NCI-H1092 (cell line): ENCODE measurements at places on chromosomes 7 and 10.

DNA sequence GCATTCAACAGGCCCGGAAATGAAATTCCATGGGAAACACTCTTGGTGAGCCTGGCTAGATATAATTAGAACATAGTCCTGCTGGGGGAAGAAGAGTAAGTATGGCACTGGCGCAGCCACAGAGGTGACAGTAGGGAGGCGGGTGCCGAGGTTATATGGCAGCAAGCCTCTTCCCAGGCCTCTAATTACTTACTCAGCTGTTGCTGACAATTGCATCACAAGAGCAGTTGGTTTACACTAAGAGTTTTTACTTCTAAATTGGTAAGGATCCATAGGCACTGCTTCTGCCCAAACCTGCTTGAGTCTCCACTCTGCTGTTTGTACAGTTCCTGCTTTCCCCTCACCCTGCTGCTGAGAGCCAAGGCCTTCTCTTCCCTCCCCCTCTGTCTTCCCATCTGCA lies 93.3 kb upstream of the DUSP5 start:
- DNase-seq: no peak

GRCh38 chr7:132614428-132615318 lies 38.4 kb upstream of the PLXNA4 start:
- DNase-seq: peak; percentile 15

GRCh38 chr10:116688241-116688711 lies 54.1 kb downstream of the HSPA12A start:
- DNase-seq: no peak

- peak; percentile 46 for DNase-seq
Measured at GRCh38 chr7:95867309-95867708, 95.0 kb downstream of the DYNC1I1 start.

DNA sequence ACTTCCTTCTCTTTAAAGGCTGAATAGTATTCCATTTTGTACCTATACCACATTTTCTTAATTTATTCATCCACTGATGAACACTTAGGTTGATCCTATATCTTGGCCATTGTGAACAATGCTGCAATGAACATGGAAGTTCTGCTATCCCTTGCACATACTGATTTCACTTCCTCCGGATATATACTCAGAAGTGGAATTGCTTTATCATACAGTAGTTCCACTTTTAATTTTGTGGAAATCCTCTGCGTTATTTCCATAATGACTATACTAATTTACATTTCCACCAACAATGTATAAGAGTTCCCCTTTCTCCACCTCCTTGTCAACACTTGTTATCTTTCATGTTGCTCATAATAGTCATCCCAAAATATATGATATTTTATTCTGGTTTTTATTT lies 312.6 kb downstream of the PLXDC2 start:
- DNase-seq: no peak

DNA sequence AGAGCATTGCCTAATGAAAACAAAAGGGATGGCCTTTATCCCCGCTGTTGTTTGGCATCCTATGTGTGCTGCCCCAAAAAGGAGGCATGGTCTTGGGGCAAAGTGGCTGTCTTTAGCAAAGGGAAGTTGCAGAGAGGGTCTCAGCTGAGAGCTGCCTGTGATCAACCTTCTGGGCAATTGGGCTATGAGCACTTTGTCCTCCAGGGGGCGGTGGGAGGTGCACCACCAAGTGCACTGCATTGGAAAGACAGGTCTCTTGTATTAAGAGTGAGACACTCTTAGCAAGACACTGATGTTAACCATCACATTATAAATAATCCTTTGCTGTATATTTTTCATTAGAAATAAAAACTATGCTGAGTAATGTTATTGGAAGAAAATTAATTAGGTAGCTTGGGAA lies 314.8 kb downstream of the POM121L12 start:
- no peak for DNase-seq

GRCh38 chr10:113681533-113682470 lies 2.1 kb downstream of the CASP7 start:
- no peak for DNase-seq

DNA sequence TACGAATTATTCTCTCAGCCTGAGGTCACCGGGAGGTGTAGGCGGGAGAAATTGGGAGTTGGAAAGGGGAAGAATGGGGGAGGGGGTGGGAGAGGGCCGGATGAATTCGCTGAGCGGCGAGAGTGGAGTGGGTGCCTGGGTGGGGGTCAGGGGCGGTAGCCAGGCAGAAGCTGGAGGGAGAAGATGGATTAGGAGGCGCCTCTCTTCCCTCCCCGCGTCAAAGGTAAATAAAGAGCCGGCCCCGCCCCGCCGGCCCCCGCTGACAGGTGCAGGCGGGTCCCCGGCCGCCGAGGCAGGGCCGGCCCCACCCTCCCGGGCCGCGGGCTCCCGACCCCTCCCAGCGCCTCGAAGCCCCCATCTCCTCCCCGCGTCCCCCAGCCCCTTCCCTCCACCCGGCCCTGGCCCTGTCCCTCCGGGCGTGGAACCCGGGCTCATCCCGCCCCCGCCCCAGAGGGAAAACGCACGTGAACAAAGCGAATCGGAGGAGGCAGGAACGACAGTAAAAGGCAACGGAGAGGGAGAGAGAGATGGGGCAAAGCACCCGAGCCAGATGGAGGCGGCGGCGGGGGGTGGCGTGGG lies 872 bp downstream of the FAM131B start:
- DNase-seq: no peak

DNA sequence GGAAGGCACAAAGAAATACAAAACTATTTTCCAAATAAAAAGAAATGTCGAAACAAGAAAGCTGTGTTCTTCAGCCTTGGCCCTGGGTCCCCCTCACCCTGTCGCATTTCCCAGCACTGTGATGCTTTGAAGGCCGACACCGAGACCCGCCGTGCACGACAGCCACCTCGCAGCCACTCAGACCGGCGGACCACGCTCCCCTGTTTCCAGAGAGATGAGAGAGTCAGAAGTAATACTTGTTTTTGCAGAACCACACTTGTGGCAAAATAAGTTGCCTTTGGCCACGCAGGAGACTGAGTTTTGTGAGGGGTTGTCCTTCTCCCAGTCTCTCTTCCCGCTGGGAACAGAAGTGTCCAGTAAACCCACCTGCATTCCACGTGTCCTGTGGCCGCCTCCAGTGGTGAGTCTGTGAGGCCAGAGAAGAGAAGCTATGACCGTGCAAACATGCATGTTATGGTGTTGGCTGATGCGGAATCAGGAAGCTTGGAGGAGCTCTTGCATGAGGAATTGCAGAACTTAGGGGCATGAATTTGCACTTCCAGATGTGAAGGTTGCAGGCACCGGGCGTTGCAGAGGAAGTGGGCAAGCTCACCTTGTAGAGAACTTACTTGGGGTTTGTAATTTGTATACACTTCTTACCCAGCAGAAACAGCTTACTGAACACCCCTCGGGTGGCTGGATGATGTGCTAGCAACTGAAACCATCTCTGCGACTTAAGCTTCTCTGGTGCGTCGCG lies 194.5 kb downstream of the EBF3 start:
- DNase-seq: no peak

DNA sequence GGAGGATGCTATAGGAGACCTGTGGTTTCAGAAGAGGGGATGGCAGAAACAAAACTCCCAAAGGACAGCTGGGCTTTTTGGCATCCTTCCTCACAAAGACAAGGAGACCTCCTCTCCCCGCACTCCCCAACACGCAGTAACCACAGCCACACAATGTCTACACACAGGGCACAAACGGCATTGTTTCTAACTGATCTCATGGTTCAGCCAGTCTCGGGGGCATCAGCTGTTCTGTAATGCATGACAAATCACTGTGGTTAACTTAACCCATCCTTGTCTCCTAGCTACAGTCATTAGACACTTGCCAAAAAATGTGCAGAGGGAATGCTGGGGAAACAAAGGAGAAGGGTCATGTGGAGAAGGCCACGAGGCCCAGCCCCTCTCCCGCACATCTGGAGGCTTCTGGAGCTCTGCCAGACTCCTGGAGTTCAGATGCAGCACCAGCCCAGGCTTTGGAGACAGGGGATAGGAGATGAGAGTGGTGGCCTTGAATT lies 7.6 kb upstream of the ADAMTS14 start:
- DNase-seq: no peak

- DNase-seq: no peak
Measured at GRCh38 chr7:50826371-50827172, 43.9 kb upstream of the GRB10 start.

DNA sequence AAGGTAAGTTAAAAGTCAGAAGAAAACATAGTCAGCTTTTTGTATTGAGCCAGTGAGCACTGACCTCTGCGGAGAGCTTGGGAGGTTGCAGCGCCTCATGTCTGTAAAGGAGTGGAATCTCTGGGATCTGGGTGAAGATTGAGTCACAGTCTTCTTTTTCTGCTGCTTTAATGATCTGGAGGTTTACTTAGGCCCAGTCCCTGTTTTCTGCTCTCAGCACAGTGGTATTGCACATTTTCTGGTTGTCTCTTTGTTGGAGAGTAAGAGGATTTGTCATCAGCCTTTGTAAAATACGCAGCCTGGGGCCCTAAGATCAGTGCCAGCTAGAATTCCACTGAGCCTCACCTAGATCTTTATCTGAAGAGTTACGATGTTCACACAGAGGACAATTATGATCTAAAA lies 58.3 kb upstream of the GJD4 start:
- no peak for DNase-seq

DNA sequence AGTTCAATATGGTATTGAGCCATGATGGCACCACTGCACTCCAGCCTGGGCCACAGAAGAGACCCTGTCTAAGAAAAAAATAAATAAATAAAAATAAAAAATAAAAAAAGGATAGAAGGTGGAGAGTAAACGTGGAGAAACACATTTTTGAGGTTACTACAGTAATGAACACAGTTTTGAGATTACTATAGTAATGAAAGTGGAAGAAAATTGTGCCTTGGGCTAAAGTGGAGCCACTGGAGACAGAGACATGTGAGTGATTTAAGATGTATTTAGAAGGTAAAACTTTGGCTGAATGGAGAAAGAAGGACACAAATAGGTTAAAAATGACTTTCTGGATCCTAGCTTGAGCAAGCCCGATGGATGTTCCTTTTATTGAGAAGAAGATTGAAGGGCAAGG lies 76.8 kb downstream of the HGF start:
- DNase-seq: no peak

DNA sequence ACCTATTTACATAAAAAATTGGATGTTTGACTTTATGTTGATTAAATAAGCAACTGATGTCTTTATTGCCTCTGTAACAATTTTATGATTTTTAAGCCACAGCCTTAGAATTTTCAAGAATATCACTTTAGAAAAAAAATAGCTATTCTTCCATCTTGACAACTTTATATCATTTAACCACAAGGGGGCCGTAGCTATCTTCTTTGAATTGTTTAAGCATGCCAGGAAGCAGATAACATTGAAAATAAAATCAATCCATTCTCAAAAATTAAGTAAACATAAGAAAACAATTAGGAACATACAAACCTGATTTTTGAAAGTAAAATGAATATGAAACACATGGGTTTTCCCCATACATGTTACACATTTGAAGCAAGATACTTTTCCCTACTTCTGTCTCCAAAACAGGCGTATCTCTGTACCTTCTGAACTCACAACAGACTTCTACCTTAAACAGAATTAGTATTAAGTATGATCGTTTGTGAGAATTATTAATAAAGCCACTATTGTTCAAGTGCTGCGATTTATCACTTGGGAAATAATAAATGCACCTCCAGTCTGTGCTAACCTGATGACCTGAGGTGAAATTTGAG lies 209.0 kb downstream of the CACNA2D1 start:
- peak; percentile 42 for DNase-seq

DNA sequence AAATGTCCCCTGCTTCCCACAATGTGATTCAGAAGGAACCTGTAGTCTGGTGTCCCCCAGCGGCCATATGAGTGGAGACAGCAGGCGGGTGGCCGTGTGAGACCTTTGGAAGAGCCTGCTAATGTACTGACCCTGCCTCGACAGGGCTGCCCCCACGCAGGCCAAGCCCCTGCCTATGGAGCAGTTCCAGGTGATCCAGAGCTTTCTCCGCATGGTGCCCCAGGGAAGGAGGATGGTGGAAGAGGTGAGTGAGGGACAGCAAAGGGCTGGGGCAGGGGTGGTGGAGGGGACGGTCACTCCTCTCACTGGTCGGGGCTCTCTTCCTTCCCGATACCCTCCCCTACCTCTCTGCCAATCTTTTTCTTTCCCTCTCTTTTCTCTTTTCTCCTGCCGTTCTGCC lies 55.7 kb downstream of the PALD1 start:
- DNase-seq: no peak

DNA sequence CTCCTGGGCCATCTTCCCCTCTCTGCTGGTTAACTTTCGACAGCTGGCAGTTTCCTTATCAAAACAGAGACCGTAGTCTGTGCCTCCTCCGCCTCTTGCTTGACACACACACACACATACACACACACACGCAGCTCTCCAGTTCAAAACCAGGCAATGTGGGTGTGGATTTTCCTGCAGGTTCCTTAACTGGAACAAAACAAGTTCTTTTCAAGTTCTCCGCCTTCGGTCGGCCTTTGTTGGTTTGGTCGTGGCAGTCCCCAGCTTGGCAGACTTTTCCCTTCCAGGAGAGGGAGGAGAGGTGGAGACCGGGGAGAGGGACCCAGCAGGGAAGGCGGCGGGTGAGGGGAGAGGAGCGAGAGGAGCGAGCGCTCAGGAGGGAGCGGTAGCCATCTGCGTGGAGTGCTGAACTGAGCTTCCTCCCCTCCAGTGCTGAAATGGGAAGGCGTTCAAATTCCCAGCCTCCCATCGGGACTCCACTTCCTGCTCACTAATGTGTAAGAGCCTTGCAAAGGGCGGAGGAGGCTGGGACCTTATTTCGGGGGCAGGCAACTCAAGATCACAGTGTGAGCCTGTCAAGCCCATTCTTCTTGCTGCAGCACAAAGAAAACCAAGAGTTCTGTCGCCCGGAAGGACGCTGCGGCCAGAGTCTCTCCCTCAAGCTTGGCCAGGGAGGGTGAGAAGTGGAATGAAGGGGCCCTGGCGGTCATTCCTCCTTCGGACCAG lies 120.6 kb downstream of the PRPF18 start:
- DNase-seq: no peak

GRCh38 chr10:59333701-59334100 lies 28.6 kb downstream of the FAM13C start:
- no peak for DNase-seq

GRCh38 chr10:24457661-24458318 lies 248.9 kb downstream of the KIAA1217 start:
- no peak for DNase-seq

- DNase-seq: no peak
Measured at GRCh38 chr7:140375892-140376730, 22.2 kb downstream of the SLC37A3 start.

- DNase-seq: no peak
Measured at GRCh38 chr10:121450247-121450646, 148.0 kb downstream of the FGFR2 start.
